ENCODE measurements at places on chromosomes 13 and 19.
A peak's percentile ranks its signal among the peaks of the same experiment; 100 is the strongest.

DNA sequence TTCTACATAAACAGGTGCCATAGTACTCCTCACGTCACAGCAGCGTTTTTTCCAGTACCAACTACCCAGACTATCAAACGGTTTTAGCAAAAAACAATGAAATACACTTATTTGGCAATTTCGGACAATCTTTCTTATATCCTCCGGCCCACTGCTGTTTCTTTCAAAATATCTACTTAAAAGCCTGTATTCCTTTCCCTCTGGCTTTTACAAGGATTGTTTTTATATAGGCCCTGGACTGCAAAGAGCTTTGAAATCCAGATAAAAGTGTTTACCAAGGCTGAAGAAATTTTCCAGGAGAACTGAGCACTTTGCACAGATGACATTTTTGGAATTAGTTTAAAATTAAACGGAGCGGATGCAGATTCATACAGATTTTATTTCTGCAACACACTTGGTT, 255.9 kb upstream of the STARD13 start:
- no peak for DNase-seq

DNA sequence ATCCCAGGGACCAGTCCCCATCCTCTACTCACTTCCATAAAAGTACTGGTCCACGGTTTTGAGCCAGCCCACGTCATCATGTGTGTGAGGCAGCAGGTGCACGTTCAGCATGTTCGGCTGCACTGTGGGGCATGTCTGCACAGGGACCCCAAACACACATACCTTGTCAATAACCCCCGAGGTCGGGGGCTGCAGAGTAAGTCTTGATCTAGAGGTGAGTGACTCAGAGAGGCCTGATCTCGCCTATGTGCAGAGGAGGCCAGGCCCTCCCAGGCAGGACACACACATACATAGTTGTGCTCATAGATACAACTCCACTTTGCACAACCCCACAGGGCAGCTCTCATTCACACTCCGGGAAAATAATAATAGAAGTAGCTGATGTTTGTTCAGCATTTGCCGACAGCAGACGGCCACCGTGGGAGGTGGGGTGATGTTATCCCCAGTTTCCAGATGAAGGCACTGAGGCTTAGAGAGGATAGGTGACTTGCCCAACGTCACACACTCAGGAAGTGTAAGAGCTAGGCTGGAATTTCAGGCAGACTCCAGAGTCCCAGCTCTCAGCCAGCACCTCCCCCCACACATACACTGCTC, 774 bp downstream of the MAN2B1 start:
- DNase-seq: peak; percentile 35

DNA sequence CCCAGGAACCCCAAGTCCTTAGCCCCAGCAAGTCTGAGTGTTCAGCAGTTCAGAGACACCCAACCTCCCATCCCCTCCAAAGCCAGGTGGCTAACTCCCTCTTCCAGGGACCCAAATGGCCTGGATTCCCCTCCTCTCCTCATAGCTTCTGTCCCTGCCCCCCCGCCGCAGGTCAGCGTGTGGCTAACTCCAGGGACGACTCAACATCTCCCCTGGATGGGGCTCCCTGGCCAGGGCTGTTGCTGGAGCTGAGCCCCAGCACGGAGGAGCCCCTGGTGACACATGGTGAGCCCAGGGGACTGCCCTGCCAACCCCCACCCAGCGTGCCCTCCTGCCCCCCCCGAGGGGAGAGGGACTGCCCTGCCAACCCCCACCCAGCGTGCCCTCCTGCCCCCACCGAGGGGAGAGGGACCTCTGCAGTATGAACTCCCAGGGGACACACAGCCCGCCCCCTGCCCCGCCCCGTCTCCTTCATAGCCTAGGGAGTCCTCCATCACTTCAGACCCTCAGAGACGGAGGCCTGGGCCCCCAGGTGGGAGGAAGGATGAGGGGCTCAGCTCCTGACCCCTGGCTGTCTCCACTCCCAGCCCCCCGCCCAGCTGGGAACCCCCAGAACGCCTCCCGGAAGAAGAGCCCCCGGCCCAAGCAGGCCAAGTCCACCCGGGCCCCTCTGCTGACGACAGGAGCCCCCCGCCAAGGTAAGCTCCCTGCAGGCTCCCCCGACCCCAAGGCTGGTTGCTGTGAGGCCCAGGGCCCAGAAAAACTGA, 1.7 kb downstream of the SSC5D start:
- DNase-seq: no peak

GRCh38 chr19:13797870-13798269, 2.6 kb downstream of the ZSWIM4 start:
- no peak for DNase-seq

DNA sequence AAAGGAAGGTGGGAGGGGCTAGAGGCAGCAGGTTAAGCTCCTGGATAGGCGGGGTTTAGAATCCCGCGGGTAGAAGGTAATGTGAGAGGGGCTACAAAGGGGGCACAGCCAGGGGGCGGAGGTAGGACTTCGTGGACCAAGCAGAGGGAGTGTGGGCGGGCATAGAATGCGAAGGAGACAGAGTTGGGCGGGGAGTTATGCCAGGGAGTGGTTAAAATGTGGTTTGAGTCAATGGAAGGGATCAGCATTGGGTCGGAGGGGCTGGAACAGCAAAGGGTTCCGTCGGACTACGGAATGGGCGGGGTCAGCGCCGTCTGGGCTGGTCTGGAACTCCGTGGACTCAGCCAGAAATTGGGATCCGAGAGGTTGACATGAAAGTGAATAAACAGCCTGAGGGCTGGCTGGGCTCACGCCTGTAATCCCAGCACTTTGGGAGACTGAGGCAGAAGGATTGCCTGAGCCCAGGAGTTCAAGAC, 3.0 kb downstream of the LTBP4 start:
- DNase-seq: no peak

DNA sequence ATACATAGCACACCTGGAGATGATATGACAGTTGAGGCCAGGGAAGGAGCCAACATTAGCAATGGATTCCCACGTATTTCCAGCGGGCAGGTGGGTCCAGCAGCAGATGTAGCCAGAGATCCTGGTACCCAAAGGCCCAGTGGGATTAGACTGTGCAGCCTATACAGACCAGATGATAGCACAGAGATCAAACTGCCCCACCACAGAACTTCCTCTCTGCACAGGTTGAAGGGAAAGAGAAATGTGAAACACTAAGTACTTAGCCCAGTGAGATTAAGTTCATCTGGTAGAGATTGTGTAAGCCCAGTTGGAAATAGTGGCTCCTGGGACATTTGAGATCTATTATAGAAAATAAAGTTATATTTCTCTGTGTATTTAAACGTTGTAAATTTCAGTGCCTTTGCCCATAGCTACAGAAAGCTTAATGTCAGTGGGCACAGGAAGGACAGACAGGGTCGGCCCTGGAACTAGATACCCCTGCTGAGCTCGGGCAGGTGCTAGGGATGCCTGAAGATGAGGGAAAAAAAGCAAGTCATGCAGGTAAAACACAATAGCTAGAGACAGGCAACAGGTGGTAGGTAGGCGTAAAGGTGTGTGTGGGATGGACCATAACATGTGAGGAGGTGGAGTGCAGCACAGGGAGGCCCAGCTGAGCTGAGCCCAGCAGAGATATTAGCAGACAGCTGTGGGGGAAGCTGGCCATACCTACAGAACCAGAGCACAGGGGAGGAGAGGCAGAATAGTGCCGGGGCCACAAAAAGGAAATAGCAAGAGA, 27.3 kb upstream of the SPATA13 start:
- DNase-seq: no peak

DNA sequence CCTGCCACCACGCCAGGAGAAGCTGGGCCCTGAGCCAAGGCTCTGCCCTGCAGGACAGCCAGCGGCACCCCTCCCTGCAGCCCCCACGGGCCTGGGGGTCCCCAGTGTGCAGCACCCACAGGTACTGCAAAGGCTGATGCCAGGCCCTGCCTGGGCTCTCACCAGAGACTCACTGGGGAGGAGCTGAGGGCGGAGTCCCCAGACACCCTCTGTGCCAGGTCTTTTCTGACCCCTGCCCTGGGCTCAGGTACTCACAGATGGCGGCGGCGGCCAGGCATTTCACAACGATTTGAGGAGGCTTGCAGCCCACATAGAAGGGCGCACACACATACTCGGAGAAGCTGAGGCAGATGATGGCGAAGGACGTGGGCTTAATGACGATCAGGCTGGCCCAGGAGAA, 5.7 kb downstream of the SLC7A9 start:
- DNase-seq: no peak

Measured in activated CD4-positive, alpha-beta T cell treated with anti-CD3 and anti-CD28 coated beads, Interleukin-2, Interleukin-6, amounts not matched to agents 100 ng/mL and 50 ng/mL, durations not matched to agents 16 hours and 8 hours (primary cell).